ENCODE measurements at places on chromosomes 6 and 20.

DNA sequence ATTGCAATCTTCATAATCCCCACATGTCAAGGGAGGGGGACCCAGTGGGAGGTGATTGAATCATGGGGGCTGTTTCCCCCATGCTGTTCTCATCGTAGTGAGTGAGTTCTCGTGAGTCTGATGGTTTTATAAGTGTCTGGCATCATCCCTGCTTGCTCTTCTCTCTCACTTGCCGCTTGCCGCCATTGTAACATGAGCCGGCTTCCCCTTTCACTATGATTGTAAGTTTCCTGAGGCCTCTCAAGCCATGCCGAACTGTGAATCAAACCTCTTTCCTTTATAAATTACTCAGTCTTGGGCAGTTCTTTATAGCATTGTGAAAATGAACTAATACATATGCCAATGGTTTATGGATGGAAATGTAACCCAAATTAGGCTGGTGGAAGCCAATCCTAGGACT is 109.4 kb upstream of the AKAP12 start:
- no peak for DNase-seq

DNA sequence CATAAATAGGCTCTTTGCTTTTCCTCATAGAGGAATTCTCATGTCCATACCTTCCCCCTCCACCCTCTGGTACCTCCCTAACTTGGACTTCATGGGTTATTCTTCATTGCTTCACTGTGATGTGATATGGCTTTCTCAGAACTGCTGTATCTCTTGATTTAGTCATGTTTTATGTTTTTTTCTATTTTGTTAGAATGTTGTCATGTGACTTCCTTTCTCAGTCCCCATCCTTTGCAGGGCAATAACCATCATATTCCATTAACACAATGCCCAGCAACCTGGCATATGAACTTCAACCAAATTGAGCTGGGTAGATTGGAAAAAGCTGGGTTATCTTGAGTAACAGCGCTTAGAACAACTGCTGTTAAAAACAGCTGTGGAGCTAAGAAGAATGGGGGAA is 190.9 kb upstream of the PRSS16 start:
- no peak for DNase-seq

DNA sequence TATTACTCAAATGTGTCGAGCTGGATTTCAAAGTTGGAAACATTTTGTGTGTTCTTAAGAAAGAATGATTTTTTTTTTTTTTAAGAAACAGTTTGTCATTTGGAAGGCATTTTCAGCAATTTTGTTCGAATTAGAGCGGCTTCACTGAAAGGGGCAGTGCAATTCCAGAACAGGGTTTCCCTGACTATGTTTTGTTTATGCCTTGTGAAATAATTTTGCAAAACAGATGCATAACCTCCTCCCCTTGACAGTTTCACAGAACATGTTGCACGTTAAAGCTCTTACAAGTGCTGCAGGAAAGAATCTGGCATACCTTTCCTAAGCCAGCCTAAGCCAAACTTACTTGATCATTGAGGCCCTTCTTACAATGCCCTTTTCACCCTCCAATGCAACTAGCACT is 216.0 kb upstream of the SSTR4 start:
- no peak for DNase-seq

- no peak for DNase-seq
Measured at GRCh38 chr6:3176562-3177355, 19.4 kb upstream of the TUBB2A start.

DNA sequence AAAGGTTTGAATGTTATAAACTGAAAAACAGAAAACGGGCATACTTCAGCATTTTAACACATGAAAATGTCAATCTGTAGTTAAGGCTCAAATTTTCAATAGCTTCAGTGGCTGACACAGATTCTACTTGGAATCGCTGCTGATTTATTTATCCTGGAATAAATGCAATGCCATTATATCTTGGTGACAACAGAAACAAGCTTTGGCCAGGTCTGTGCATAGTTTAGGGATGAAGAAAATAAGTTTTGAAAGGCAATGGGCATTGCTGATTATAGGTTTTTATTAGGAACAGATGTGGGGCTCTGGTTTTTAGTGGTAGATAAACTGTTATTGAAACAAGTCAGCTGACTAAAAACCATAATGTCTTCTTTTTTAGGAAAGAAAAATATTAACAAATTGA is 96.8 kb upstream of the SOX4 start:
- DNase-seq: no peak

Data from activated CD4-positive, alpha-beta T cell treated with anti-CD3 and anti-CD28 coated beads for 1 hour (primary cell).